ENCODE measurements at places on chromosomes 5 and 9.

- no peak for DNase-seq
These were observed 387.8 kb upstream of the WWC1 start for GRCh38 chr5:167903659-167904058.

- no peak for DNase-seq
These were observed 41.3 kb upstream of the FOXE1 start for GRCh38 chr9:97811533-97812246.

DNA sequence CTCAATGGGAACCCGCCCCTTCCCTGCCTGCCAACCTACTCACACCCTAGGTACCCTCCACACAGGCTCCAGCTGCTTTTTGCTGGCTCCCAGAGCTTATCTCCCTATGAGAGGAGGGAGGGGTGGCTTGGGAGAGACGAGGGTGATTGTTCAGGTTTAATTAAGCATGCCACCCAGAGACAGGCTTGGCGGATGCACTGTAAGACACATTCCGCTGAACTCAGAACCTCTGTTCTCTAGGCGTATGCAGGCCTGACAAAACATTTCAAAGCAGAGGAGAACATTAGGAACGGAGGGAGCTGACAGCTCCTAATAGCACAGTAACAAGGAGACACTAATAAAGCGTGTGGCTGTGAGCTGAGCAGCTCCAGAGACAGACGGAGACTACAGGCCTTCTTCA is 80.1 kb downstream of the TRIM32 start:
- DNase-seq, result no peak

GRCh38 chr9:105751761-105752160 is 57.4 kb downstream of the TMEM38B start:
- no peak for DNase-seq
